Amniotic epithelial cell (primary cell): ENCODE measurements at places on chromosomes 13 and 19.
A peak's percentile ranks its signal among the peaks of the same experiment; 100 is the strongest.

GRCh38 chr19:13013649-13014048 is 18.4 kb downstream of the NFIX start:
- DNase-seq = no peak

DNA sequence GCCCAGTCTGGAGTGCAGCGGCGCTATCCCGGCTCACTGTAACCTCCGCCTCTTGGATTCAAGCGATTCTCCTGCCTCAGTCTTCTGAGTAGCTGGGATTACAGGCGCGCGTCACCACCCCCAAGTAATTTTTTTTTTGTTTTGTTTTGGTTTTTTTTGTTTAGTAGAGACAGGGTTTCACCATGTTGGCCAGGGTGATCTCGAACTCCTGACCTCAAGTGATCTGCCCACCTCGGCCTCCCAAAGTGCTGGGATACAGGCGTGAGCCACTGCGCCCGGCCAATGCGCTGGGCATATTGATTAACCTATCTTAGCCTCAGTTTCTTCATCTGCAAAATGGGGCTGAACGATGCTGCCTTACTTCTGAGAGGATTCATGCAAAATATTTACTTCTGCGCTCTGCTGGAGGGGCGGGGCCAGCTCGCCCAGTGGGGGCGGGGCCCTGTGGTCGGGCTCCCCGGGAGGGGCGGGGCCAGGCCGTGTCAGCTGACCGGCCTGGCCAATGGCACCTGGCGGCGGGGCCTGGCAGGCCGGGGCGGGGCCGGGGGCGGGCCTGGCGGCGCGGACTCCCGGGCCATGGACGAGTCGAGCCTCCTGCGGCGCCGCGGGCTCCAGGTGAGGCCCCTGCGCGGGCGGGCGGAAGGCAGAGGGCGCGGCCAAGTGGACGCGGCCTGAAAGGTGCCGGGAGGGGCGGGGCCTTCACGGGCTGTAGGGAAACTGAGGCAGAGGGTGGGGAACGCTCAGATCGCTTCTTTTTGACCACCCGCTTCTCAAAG is at the start of gene MAST3:
Gene MAST3, plus strand, starts transcription at position 562 of the 776 bp plus-strand sequence. Its CDS starts 15 bp downstream, at position 577.
- peak; percentile 71 for DNase-seq

GRCh38 chr13:50126993-50127725 is 111.9 kb downstream of the KCNRG start:
- DNase-seq = peak; percentile 44

GRCh38 chr13:41315443-41316047 is 4.5 kb downstream of the NAA16 start:
- peak; percentile 24 for DNase-seq

DNA sequence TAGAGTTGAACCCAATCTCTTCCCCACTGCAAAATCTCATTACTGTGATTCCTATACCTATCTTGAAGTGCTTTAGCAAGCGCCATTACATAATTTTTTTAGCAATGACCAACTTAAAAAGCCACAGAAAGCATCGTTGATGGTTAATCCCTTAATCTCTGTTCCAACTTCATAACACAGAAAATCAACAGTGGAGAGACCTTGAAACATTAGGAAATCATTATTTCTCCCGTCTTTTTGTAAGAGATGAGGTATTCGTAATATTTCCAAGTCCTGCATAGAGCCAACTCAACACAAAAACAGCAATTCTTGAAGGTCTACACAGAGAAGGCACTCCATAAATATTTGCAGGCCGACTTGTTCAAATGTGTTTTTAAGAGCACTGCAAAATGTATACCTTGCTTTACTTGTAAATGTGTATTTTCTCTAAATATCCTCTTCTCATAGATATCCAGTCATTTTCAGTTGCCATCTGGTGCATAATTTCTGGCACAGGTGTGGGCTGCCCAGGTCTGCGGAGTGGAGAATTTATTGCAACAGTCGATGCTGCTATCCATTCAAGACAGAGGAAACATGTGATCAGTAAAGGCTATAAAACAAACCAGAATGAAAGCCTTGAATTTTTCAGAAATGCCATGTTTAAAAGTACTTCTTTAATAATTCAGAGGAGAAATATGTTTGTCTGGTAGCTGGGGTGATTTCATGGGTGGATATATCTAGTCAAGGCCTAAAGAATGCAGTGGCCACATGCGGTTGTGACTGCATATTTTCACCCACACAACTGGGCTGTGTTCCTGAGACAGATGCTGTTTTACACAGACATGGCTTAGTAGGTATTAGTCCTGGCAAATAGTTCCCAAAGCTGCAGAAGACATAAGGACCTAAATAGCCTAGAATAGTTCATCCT is 234.3 kb upstream of the STARD13 start:
- DNase-seq = peak; percentile 93

DNA sequence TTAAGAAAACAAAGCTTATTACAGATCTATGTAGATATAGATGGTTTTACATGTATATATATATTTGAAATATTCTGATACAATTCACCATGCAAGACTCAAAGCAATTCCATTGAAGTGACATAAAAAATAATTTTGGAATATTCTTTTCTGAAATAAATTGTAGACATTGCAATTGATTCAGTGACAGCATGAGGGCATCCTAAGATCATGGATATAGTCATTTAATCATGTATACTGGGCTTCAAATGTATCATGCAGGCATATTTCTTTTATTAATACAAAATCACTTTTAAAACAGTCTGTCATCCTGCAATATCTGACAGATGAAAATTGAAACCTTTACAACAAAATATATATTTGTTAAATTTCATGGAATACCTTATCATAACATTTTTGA is 286.7 kb upstream of the SLITRK6 start:
- DNase-seq = no peak

- DNase-seq = peak; percentile 96
Observed at GRCh38 chr19:49676136-49676783, 811 bp upstream of the PRMT1 start.

DNA sequence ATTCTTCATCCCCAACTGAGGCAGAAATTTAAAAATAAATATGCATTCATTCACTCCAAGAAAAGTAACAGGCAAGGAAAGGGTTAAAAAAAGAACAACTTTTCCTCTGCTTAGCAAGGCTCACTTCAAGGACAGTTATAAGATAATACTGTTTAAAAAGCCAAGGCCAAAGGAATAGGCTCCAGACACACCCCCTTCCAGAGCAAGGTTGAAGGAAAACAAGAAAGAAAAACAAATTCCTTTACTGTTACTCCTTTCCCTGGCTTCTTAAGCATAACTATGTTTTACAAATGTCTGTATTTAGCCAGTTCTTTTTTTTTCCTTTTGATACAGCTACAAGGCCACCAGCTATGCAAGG is 8.5 kb downstream of the SIGLEC11 start:
- peak; percentile 80 for DNase-seq

DNA sequence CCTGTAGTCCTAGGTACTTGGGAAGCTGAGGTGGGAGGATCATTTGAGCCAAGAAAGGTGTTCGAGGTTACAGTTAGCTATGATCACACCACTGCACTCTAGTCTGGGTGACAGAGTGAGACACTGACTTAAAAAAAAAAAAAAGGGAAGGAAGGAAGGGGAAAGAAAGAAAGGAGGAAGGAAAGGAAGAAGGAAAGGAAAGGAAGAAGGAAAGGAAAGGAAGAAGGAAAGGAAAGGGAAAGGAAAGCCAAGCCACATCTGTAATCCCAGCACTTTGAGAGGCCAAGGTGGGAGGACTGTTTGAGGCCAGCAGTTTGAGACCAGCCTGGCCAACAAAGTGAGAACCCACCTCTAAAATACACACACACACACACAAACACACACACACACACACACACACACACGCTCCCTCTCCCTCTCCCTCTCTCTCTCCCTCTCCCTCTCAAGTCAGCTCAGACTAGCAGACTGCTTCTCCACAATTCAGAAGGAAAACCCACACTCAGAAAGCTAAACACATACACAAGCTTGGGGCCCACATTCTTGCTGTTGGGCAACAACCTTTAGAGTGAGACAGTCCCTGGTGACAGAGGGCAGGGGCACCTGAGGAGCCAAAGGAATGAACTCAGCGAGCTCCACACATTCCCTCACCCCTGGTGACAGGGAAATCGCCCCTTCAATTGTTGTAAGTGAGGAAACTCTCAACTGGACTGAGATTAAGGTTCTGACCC is 2.7 kb downstream of the ZNF709 start:
- DNase-seq = no peak

- DNase-seq = no peak
Observed at GRCh38 chr19:51600940-51601580, 29.1 kb downstream of the SIGLEC5 start.

DNA sequence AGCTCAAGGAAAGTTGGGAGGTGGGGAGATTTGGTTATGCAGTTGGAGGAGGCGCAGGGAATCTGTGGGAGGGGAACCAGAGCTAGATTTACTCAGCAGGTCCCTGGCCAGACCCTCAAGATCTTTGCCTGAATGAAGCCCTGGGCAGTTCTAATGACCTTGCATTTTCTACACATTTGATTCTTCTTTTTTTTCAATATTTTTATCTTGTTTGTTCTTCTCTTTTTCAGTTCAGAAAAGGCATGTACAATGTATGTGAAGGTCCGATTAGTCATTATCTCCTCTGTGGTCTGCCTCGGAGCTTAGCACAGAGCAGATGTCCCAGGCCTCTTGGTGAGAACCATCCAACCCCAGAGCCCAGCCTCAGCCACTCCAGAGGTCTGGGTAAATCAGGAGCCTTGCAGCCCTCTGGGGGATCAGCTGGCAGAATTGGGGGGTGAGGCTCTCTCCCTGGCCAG is 24.2 kb downstream of the SERP2 start:
- peak; percentile 90 for DNase-seq

DNA sequence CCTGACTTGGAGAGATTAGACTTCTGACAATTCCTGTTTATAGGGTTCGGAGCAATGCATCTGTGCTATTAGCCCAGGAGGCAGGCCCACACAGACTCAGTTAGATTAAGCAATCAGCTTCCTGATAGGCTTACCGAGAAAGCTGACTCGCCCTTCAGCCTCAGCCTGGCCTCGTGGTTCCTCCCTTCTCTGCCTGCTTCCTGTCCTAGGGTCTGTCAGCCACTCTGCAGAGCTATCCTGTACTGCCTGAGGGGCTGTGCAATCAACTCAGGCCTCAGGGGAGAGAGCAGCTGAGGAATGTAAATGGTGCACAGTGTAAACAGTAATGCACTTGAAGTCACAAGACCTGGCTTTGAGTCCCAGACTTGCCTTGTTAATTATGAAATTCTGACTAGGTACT is 30.7 kb downstream of the HTR2A start:
- peak; percentile 76 for DNase-seq

- DNase-seq = no peak
Observed at GRCh38 chr19:7751157-7751783, 3.9 kb upstream of the CD209 start.

- DNase-seq = no peak
Observed at GRCh38 chr13:62088165-62088564, 672.5 kb upstream of the PCDH20 start.

DNA sequence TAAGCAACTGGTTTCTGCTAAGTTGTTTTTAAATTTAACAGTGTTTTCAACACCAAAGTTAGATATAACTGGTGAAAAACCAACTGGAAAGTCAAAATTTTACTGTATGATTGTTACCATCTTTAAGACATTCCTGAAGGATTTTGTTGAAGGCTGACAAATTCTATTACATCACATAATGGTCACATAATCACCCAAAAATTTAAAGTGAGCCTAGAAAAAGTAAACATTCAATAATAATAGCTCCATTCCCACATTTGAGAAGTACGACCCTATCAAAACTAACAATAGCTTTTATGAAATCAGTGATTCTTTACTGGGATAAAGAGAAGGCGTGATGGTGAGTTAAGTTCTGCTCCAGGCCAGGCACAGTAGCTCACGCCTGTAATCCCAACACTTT is 51.6 kb downstream of the USP12 start:
- no peak for DNase-seq

GRCh38 chr19:33580026-33580644 is 41.6 kb upstream of the CHST8 start:
- DNase-seq = no peak

DNA sequence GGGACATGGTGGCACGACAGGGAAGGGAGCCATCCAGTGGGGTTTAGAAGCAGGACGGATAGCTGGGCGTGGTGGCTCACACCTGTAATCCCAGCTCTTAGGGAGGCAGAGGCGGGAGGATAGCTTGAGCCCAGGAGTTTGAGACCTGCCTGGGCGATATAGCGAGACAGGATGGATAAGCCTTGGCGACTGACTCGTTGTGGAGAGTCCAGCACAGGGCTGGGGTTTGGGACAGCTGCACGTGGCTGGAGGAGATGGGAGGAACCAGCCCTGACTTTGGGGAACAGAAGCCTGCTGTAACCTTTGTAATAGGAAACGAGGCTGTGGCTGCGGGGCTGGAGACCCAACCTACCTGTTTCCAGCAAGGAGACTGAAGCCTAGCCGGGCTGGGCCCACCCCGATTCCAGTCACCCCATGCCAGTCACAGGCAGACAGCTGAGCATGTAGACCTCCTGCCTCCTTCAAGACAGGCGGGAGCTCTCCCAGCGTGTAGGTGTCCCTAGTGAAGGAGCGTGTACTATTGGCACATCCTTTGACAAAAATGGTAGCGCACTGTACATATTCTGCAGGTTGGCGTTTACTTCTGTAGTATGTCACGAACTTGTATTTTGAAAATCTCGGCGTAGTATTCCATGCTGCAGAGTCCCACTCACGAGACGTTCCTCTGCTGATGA is 8.0 kb downstream of the LENG1 start:
- DNase-seq = no peak

DNA sequence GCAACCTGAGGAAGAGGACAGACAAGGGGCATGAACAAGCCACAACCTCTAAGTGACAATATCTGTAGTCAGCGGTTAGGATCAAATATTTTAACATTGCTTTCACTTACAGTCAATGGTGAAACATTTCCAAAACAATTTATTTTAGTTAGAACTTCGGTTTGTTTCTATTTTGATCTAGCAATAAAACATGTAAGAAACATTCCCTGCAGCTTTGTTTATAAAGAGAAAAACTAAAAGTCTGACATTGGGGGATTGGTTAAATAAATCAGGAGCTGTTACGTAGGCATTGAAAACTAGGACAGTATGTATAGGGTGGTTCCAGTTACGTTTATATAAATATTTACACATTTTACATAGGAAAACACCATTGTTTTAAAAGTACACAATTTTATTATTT is 3.4 kb downstream of the URI1 start:
- no peak for DNase-seq

- DNase-seq = no peak
Observed at GRCh38 chr19:40274585-40275544, 10.3 kb downstream of the AKT2 start.

DNA sequence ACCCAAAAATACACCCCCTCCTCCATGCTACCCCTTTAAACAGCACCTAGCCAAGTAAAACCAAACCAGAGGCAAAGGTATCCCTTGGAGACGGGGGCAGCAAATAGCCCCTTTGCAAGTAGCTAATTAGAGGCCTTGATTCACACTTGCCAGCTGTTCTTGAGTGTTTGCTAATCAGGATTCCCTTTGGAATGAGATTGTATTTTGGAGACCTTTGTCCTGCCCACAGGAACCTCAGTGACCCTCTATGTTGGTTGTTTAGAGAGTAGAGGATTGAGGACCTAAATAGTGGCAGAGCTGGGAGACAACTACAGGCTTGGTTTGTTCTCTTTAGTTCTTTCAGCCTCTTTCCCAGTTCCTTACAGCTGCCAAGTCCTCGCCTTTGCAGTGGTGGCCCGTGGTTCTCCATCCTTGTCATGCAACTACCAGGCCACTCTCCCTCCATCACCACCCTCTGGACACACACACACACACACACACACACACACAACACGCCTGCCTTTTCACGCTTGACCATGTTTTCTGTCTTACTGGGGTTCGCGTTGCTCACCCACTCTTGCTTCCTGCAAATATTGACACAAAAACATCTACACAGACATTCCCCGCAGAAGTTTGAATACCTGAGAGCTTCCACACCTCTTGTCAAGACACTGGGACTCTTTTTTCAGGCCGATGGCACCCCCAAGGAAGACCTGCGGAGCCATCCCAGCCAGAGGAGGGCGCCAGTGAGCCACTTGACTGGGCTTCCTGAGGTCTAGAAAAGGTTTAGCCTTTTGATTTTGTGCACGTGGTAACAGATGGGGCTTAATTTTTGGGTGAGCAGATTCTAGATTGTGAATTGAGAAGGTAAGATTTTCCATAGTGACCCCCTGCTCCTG is 80.0 kb upstream of the GPR183 start:
- no peak for DNase-seq
